Kidney epithelial cell (primary cell): ENCODE measurements at places on chromosomes 2 and 18. TPM values are rescaled to one million over a fixed set of nuclear protein-coding genes. Genes with fewer than 3 reads are reported as not detected.

Gene ALK
- not detected in 2 replicates for total RNA-seq

Gene GKN2
- total RNA-seq: not detected in 2 replicates

Gene RELCH
- 17.4 and 21.5 TPM in 2 replicates for total RNA-seq

Gene VAPA
- 169 and 173 TPM in 2 replicates for total RNA-seq

Gene LOXL3
- 3.3 and 4.2 TPM in 2 replicates for total RNA-seq

Gene PSMA8
- total RNA-seq: not detected in 2 replicates

Gene NCKAP5
- 0.33 and 0.82 TPM in 2 replicates for total RNA-seq

Gene MBP
- total RNA-seq: 29.1 and 37.2 TPM in 2 replicates

Gene STEAP3
- total RNA-seq: 38.8 and 45.7 TPM in 2 replicates

Gene RFX8
- 0.25 and 3.3 TPM in 2 replicates for total RNA-seq

Gene ALKAL2
- 2.5 and 2.8 TPM in 2 replicates for total RNA-seq

Gene RESP18
- not detected in 2 replicates for total RNA-seq

Gene SLC40A1
- 7.5 and 8.3 TPM in 2 replicates for total RNA-seq

Gene EIF2AK3
- total RNA-seq: 11.9 and 14.0 TPM in 2 replicates

Gene SLC11A1
- 0.21 TPM in 1 of 2 replicates, not detected in the other for total RNA-seq

Gene TGIF1
- 251 and 294 TPM in 2 replicates for total RNA-seq

Gene HOXD12
- total RNA-seq: not detected in 2 replicates

Gene GPAT2
- 1.3 and 1.6 TPM in 2 replicates for total RNA-seq

Gene RPRD1A
- 58.6 and 64.8 TPM in 2 replicates for total RNA-seq

Gene TTR
- not detected in 2 replicates for total RNA-seq

Gene SH2D6
- 0.27 TPM in 1 of 2 replicates, not detected in the other for total RNA-seq

Gene PLGLB2
- total RNA-seq: 0.17 and 1.2 TPM in 2 replicates

Gene TMEM37
- total RNA-seq: 1.2 TPM in 1 of 2 replicates, not detected in the other

Gene MBOAT2
- total RNA-seq: 32.2 and 32.7 TPM in 2 replicates

Gene PPP1R1C
- 2.1 and 4.9 TPM in 2 replicates for total RNA-seq

Gene CPO
- total RNA-seq: not detected in 2 replicates

Gene RPE
- total RNA-seq: 45.3 and 59.1 TPM in 2 replicates

Gene PPM1G
- total RNA-seq: 110 and 121 TPM in 2 replicates

Gene CRYBA2
- total RNA-seq: not detected in 2 replicates

Gene ABCG8
- not detected in 2 replicates for total RNA-seq

Gene OBSL1
- total RNA-seq: 39.8 and 41.0 TPM in 2 replicates

Gene SLC9A2
- 3.4 and 4.9 TPM in 2 replicates for total RNA-seq

Gene SNORC
- total RNA-seq: 2.5 and 3.4 TPM in 2 replicates

Gene STARD6
- not detected in 2 replicates for total RNA-seq

Gene EVX2
- total RNA-seq: not detected in 2 replicates
